ENCODE measurements at places on chromosomes 3 and 15.

GRCh38 chr3:63538919-63539318, 113.6 kb upstream of the SNTN start:
- DNase-seq = no peak

DNA sequence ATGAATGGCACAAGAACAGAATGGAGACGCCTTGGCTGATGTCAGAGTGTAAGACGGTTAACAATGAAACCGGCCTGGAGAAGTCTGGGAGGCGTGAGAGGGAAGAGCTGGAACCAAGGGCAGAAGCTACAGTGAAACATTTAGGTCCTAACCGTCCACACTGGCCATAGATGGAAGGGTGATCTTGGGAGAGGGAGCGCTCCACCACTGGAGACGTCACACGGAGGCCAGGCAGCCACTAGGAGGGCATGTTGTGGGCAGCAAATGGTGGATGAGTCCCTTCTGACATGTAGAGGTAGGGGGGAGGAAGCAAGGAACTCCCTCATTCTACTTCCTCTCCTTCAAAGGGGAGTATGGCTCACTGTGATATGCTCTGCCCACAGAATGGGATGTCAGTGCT, 23.8 kb downstream of the FEM1B start:
- no peak for DNase-seq

DNA sequence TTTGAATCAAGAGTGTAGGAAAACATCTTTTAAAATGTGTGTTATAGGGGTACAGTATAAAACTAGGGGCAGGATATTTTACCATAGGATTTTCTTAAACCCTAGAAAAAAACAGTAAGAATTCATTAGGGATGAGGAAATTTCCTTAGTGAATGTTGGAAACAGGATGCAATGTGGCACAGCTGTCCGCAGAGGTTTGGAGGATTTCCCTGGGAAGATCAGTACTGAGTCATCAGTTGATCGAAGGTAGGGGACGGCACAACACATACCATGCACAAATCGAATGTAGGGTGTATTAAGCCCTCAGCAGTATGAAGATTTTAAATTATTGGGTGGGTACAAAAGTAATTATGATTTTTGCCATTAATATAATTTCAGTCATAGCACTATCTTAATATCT, 49.9 kb downstream of the FNDC3B start:
- DNase-seq = no peak

DNA sequence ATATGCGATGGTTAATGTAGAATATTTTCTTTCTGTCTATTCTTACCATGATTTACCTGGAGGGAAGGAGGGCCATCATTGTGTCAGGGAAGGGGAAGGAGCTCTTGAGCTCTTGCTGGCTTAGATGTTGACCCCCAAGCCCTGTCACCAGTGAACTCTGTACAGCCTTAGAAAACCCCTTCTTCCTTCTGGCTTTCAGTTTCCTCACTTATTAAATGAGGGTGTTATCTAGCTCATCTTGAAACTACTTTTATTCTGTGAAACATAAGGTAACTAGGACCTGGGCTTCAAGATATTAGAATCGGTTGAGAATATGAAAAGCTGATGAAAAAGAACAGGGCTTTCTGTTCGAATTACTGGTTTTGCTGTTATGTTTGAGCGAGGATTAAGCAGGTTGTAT, 25.1 kb upstream of the UTS2B start:
- no peak for DNase-seq

GRCh38 chr15:74781431-74782258, at the start of gene CSK:
Gene CSK, plus strand, starts transcription at chr15:74782080. Its CDS starts 16,218 bp downstream, at chr15:74798298.
- DNase-seq = peak; percentile 75

DNA sequence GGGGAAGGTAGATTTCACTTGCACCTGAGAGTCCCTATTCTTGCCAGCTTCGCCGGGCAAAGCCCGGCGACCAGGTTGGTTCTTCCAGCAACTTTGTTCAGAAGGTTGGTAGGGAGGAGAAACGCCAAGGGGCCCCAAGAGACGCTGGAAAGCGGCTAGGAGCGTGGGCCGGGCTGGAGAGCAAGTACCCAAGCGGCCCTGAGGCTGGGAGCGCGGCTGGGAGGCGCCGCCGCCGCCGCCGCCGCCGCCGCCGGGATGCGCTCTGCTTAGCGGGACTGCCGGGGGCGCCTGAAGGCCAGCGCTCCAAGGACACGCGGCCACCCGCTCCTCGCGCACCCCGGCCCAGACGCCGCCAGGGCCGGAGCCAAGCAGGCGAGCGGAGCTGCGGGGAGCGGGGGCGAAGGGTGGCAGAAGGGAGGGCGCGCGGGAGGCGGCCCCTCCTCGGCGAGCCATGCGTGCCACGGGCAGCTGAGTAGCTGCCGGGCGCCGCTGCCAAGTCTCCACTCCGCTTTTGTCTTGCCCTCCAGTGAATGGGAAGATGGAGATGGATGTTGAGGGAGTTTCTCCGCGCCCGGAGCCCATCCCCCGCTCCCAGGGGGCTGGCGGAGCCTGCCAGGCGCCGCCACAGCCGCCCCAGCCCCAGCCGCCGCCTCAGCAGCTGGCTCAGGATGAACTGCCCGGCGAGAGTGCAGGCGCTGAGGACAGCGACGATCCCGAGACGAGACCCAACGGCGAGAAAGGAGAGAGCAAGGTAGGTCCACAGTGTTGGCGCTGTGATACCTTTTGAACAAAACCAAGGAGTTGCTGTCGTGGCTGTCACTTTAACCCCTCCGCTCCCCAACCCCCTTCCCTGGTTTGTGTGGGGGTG, 227.4 kb upstream of the AZI2 start:
- no peak for DNase-seq

Measured in activated T-helper 1 cell treated with anti-CD3 and anti-CD28 coated beads, Interleukin-2, amount 50 U/mL, for 16 hours (primary cell).